ENCODE measurements at places on chromosomes 5 and 9.

DNA sequence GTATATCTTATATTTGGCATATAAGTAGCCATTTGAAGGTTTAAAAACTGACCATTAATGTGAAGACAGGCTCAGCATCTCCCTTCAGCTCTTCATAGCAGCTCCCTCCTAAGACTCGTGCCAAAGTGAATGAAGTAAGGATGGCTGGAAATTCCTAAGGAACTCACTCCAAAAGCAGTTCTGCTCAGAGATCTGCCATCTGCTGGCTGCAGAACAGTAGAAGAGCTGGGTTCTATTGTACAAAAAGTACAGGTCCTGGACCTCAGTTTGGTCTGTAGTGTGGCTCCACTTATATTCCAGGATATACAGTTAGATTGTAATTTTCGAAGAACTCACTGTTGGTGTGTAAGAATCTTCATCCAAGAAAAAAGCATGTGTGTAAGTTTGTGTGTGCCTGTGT lies 104.9 kb upstream of the RUSC2 start:
- DNase-seq: no peak

GRCh38 chr5:90402521-90403255 lies 6.9 kb downstream of the CETN3 start:
- DNase-seq: no peak

DNA sequence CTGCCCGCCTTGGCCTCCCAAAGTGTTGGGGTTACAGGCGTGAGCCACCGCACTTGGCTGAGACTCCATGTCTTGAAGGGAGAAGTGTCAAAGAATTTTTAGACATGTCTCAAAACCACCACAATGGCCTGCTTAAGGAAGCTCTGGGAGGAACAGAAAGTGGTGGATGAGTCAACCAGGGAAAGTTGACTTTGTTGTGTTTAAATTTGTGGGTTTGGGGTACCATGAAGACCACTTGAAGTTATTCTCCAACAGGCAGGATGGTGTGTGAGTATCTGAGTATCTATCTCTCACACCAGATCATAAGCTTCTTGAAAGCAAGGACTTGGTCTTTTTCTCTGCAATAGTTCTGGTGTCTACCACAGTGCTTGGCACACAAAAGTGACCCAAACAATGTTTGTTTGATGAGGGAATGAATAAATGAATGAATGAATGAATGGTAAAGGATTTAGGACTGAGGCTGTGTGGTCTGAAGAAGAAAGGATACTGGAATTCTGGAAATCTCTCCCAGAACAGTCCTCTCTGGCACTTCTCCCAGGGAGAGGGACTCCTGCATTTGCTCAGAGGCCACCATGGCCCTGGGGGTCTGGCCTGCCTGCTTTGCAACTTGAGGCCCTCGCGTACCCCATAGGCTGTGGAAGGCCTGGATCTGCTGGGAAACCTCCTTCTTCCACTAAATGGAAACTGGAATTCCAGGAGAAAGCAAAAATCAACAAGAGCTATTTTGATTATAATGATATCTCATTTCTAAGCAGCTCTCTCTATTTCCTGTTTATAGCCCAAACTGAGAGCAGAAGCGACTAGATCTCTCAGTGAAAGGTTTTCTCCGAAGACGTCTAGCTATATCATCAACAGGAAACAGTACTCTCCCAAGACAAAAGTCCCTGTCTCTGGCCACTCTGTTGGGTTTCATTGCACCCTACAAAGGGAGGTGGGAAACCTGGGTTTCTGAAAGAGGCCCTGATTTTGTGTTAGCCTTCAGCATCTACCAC lies 187.9 kb downstream of the PALM2AKAP2 start:
- no peak for DNase-seq

DNA sequence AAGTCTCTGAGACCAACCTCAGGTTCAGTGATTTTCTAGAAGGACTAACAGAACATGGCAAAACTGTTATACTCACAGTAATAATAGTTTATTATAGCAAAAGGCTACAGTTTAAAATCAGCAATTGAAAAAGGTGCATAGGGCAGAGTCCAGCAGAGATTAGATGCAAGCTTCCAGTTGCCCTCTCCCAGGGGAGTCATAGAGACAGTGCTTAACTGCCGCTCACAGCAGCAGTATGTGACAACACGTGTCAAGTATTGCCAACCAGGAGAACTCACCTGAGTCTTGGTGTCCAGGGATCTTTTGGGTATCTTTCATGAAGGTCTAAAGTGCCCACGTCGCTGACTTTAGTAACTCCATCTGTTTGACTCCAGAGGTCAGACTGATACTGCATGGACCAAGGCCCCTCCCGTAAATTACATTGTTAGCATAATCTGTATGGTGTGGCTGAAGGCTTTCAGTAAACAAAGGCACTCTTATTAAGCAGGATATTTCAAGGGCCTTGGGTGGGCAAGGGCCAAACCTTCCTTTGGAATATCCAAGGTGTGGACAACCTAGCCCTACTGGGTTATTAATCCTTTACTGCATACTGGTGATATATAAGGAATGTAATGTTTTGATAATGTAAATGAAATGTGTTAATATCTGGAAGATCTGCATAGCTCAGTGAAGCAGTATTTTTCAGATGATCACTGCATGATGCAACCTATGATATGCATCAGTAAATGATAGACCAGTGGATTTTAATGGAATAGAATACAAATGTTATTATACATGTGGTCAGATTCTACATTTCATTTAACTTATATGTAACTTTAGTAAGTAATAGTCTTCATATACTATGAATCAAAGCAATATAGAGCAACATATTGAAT lies 44.0 kb downstream of the RASA1 start:
- DNase-seq: no peak

GRCh38 chr5:50763351-50763750 lies 96.9 kb downstream of the PARP8 start:
- no peak for DNase-seq

Measured in activated T-helper 1 cell treated with anti-CD3 and anti-CD28 coated beads, Interleukin-2, amount 50 U/mL, for 16 hours (primary cell).